Stimulated activated naive CD8-positive, alpha-beta T cell treated with anti-CD3 and anti-CD28 coated beads, Interleukin-15, Interleukin-2, amounts not matched to agents 100 U/mL and 50 U/mL, for 24 hours (primary cell): ENCODE measurements at places on chromosomes 3 and 15.

DNA sequence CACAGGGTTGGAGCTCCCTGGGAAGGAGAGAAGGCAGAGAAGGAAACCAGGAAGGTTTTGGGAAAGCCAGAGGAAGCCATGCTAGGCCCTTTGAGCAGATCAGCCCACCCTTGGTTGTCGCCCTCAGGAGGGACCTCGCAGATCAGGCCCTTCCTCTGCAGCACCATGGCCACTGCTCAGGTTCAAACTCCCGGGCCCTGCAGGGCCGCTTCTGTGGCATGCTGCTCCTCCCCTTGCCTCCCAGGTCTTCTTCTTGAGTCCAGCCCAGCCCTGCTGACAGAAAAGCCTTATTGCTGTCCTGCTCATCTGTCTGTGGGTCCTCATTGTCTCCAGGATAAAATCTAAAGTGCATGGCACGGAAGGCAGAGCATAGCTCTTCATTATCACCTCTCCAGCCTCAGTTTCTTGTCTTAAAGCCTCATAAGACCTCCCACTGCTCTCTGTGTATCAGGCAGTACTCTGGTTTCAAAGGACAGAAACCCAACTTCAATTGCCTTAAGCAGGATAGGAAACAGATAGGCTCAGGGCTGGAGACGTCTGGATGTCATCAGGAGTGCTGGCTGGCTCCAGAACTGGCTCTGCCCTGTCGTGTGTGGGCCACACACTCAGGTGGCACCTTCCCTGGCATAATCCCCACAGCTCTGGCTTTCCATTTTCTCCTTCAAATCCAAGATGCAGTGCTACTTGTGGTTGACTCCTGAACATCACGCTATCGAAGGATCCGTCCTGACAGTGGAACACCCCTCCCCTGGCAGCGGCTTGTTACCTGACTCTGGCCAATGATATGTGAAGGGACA lies 118.5 kb downstream of the EEFSEC start:
- DNase-seq, result no peak

GRCh38 chr3:111924283-111924682 lies 54.5 kb upstream of the ABHD10 start:
- DNase-seq, result no peak

DNA sequence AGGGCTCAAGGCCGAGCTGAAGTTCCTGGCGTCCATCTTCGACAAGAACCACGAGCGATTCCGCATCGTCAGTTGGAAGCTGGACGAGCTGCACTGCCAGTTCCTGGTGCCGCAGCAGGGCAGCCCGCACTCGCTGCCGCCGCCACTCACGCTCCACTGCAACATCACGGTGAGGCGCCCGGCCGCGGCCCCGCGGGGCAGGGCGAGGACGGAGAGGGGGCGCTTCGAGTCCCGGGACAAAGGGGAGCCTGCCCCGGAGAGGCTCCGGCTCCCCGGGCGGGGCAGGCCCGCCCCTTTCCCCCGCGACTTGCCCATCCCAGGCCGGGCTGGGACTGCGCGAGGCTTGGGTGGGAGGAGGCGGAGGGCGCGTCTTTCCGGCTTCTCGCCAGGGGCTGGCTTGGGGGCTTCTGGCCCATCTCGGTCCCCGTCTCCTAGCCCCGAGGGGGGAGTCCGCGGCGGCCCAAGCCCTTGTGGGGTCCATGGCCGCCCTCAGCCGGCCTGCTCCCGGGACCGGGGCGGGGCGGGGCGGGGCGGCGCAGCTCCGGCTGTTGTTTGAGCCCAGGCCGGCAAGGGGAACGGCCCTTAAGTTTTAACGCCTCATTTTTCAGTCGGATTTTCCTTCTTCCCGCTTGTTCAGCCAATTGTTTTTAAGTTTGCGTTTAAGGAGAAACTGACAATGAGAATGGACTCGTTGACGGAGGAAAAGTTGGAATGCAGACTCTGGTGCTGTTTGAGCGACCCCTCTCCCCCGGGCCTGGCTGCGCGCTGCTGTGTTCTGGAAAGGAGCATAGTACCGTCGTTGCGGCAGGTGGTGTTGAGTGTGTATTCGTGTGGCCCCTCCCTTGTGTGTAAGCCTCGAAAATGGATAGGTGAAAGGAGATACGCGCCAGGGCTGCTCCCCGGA lies 683 bp downstream of the UBE2Q2 start:
- peak; percentile 60 for DNase-seq

DNA sequence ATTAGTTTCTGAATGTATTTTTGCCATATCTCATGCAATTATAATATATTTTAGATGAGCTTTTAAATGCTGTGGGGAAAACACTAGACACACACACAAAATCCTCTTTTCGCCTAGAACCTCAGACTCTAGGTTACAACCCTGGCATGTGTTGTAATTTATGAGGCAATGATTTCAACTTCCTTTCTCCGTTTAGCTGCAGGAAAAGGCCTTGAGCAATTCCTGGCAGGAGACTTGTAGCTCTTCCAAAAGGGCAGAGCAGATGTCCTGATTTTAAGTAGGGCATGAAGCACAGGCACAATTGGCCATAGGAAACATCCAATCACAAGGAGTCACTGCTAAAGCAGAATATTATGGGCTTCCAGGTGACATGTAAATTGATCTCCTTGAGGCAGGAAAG lies 82.0 kb downstream of the GPR156 start:
- DNase-seq, result no peak

DNA sequence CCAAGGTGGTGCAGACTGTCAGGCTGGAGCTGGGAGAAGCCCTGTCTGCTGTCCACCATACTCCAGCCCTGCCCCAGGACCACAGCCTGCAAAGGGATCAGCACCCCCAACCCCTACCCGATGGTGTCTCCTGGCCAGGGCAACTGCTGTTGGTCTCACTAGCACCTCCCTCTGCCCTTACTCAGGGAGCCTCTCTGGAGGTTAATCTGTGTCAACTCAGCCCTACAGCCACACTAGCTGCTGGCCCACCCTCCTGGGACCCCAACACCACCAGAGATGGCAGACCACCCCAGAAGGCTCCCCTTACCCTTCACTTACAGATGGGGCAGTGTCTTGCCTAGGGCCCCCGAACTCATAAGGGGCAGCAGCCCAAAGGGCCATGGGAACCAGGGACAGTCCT lies 65.2 kb downstream of the TLE3 start:
- no peak for DNase-seq

GRCh38 chr3:107268469-107268868 lies 108.8 kb upstream of the CCDC54 start:
- no peak for DNase-seq

DNA sequence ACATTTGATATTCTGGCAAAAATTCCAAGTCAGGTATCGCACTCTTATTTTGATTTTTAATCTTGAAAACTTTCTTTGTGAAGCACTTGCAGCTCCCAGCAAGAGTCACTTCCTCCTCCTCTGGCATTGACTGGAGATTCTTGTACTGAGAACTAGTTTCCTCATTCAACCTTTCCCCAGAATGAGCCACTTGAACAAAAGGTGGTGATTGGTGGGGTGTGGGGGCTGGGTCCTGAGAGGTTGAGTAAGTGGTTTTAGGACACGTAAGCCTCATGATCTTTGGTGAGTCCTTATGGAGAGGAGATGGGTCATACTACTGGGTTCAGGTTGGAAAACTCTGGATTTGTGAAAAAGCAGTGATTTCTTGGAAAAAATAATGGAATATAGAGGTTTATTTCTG lies 32.3 kb upstream of the ONECUT1 start:
- no peak for DNase-seq

GRCh38 chr15:74123131-74123429 lies 7.3 kb upstream of the ISLR2 start:
- no peak for DNase-seq

DNA sequence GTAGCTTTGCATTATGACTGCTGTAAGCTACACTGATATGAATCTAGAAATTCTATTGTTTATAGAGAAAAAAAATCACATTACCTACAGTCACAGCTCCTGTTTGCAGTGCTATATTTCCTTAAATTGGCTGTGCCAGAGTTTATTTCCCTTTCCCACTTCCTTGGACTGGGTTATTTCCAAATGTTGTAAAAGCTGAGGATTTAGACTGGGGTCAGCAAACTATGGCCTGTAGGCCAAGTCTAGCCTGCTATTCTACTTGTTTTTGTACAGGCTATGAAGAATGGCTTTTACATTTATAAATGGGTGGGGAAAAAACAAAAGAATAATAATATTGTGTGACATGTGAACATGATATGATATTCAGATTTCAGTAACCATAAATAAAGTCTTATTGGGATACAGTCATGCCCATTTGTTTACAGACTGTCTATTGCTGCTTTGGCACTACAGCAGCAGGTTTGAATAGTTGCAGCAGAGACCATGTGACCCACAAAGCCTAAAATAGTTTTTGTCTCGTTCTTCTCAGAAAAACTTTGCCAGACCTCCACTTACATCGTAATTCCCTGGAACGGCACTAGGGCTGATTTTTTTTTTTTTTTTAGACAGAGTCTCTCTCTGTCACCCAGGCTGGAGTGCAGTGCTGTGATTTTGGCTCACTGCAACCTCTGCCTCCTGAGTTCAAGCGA lies 7.8 kb downstream of the GLDN start:
- DNase-seq, result no peak

- no peak for DNase-seq
Observed at GRCh38 chr15:86834115-86834863, 754.6 kb downstream of the AGBL1 start.

DNA sequence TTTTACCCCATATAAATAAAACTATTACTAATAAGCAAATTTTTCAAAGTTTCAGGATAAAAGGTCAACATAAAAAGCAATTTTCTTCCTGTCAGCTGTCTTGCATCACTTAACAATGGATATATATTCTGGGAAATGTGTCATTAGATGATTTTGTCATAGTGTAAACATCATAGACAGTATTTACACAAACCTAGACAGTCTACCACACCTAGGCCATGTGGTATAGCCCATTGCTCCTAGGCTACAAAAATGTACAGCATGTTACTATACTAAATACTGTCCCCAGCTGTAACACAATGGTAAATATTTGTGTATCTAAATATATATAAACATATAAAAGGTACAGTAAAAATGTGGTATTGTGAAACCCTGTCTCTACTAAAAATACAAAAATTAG lies 156.7 kb downstream of the ANO10 start:
- no peak for DNase-seq

GRCh38 chr3:135232226-135232625 lies 437.2 kb downstream of the EPHB1 start:
- DNase-seq, result no peak

GRCh38 chr3:154657218-154657617 lies 227.2 kb upstream of the GPR149 start:
- DNase-seq, result no peak

DNA sequence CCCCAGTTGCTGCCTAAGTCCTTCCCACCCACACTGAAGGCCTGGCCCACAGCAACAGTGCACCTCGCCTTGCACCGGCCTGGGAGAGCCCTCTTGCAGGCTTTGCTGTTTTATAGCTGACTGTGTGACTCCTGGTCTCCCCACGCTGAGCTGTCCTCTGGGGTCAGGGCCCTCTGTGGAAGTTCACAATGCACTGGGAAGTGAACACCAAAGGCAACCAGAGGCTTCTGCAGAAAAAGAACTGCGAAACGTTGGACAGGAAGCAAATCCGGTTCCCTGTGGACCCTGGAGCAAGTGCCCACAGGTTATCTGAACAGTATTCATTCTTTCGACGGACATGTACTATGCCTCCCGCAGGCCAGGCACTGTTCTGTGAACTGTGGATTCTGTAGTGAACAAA lies 737 bp upstream of the EPHB1 start:
- DNase-seq, result no peak

DNA sequence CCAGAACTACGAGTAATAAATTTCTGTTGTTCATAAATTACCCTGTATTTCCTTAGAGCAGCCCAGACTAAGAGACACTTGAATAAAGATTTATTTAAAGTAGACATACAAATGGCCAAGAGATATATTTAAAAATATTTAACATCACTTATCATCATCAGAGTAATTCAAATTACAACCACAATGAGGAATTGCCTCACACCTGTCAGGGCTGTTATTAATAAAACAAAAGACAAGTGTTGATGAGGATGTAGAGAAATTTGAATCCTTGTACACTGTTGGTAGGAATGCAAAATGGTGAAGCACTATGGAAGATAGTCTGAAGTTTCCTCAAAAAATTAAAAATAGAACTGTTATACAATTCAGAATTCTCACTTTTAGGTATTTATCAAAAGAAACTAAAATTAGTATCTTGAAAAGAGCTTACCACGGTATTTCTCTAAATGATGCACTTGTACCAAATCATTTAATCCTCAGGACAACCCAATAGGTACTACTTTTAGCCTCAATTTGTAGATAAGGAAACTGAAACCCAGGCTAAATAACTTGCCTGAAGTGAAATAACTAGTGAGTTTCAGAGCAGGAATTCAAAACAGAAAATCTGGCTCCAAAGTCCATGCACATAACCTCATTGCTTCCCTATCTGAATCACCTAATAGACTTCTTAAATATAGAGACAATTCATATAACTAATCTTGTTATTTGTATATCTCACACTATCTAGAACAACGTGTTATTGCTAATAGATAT lies 69.4 kb downstream of the ZBTB20 start:
- no peak for DNase-seq

- DNase-seq, result no peak
Observed at GRCh38 chr3:69791106-69791505, 51.8 kb downstream of the MITF start.

- DNase-seq, result peak; percentile 44
Observed at GRCh38 chr3:194688200-194688740, 2.6 kb downstream of the FAM43A start.

- no peak for DNase-seq
Observed at GRCh38 chr15:25572191-25572590, 133.4 kb upstream of the UBE3A start.

DNA sequence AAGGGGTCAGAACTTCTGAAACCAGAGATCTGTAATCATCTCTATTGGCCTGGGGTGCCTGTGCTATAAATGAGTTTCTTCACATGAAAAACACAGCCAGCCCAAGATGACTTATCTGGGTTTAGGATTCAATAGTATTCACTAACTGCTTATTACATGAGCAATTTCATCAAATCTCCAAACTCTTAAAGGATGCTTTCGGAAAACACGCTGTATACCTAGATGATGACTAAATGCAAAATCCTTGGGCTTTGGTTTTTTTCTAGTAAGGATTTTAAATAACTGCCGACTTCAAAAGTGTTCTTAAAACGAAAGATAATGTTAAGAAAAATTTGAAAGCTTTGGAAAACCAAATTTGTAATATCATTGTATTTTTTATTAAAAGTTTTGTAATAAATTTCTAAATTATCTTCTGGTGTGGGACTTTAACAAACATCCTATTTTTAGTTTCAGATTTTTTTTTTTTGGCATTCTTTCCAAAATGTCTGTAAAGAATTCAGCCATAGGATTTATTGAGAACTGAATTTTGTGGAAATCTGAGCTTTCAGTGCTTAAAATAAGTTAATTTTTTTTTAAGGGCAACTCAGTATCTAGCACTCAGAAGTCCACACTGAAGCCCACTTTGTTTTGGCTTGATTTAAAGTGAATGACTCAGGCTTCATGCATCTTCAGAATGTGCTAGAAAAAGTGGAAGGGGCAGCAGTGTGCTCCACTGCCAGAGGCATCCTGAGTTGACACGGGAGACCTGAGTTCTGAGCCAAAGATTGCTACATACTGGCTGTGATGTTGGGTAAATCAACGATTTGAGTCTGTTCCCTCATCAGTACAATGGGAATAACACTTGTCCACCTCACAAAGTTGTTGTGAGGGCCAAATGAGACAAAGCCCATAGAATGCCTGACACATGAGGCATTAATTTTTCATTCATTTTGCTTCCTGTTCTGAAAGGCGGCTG lies 18.7 kb downstream of the TMEM43 start:
- DNase-seq, result no peak
